ENCODE measurements at places on chromosomes 4 and X.

GRCh38 chrX:120468071-120468470 lies 1.0 kb downstream of the LAMP2 start:
- no peak for DNase-seq

DNA sequence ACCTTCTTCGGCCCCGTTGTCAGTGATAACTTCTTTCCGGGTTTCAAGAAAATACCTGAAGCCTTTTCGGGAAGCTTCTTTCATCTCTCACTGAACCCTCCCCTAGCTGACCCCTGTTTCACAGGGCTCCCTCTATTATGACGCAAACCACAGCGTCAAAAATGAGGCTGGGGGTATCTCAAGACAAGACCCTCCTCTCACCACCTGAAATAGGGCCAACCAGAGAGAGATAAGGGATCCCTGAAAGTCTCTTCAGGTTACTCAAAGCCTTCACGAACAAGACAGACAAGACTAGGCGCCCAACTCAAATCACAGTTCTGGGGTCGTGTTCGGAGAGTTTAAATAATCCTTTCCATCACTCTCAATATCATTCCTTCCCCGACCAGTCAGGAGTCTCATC lies 1.2 kb downstream of the PHF8 start:
- no peak for DNase-seq

GRCh38 chr4:140112576-140112975 lies 41.4 kb downstream of the MAML3 start:
- DNase-seq, result no peak

DNA sequence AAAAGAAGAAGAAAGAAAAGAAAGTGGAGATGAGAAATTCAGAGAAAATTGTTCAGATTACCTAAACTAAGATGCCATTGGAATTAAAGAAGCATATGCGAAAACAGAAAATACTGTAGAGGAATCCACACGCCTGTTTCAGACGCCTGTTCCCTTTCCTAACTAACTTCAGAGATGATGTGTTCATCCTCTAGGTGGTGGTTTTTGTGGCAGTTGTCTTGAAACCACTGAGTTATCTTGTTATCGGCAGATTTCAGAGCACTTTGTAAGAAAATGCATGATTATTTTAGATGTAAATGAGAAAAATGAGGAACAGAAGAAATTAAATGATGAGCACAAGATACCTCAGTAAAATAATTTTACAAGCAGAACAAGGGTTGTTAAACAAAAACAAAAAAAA lies 48.3 kb downstream of the FUNDC1 start:
- no peak for DNase-seq

DNA sequence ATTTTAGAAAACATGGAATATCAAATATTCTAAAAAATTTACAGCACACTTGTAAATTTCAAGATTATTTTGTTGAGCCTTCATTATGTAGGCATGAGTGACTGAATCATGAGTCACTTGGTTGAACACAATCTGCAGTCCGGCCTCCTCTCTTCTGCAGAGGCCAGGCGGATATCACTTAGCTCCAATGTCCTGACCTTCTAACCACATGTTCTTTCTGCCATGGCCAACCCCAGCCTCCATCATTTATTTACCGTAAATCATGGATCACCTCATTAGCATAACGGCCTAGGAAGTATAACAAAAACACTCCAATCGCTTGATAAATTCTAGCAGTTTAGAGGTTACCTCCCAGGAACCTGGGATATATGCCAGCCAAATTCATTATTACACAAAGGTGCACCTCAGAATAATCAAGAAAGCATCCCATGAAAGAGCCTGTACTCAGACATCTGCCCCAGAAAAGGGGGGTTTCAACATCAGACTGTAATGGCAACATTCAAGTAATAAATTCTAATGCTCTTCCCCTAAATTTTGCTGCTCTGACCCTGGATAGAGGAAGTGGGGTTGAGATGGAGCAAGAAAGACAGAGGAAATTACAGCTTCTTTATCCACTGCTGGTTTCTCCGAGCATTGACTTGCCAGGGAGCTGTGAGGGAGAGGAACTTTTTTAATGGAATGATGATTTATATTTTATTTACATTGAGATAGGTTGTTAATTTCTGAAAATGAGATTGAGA lies 2153.6 kb upstream of the AGA start:
- DNase-seq, result no peak

DNA sequence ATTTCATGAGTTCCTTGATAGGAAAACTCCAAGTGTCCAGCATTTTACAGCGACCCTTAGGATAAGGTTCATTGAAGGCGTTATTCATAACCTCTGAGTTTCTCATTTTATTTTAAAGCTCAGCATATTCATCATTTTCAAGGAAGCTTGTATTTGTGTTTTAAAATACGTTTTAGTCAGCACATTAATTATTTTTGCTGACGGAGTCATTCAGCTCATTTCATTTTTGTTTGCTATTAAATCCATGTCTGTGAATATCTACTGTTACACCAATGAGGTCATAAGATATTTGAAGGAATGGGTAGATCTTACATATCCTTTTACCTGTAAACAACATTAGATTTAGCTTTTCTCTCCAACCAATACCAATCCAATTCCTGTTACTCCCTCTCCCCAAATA lies 1766.3 kb upstream of the PCDH10 start:
- no peak for DNase-seq

DNA sequence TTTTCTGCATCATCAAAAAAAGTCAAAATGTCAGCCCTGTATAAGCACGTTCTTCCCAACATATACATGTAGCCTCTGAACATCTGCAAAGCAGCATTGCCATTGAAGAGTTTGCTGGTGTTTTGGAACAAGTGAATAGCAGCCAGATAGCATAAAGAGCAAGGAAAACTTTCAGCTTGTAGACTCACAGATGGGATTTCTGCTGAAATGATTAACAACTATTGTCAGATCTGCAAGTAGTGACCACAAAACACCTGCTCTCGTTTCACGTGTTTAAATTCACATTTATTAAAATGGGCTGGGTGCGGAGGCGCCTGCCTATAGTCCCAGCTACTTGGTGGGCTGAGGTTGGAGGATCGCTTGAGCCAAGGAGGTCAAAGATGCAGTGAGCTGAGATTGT lies 123.7 kb downstream of the SPRY1 start:
- DNase-seq, result no peak

DNA sequence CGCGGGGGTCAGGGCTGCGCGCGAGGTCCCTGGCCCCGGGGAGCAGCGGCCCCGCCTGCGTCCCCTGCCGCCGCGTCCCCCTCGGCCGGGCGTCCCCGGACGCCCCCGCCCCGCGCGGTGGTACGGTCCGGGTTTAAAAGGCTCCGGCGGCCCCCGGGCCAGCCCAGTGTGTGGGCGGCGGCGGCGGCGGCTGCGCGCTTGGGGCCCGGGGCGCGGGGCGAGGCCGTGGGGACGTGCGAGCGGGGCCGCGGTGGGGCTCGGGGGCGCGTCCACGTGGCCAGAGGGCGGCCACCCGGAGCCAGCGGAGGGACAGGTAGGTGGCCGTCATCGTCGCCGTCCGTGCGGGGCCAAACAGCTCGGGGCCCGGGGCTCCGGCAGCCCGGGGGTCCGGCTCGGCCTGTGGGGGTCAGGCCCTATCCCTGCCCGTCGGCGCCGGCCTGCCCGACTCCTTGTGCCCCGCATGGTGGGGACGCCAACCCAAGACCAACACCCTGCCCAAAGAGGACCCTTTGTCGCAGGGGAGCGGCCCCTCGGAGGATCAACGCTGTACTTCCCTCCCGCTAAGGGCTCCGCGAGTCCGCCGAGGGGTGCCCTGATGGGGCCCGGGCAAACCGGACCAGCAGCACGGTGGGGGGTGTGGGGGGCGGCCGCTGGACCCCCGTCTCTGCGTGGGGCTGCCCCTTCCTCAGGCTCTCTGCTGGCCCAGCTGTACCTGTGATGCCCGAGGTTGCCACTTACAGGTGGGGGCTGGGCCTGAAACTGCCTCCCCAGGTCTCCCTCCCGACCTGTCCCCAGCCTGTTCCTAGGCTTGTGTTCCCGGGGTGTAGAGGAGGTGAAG lies at the start of gene PLXNA3:
TSS of gene PLXNA3 (plus strand) at position 166 of the 838 bp plus-strand sequence. CDS start 1,903 bp downstream, outside the sequence.
- peak; percentile 61 for DNase-seq

Data from NCI-H1930 (cell line).